SHP77 treated with DMSO at 0.1 percent for 48 hours (cell line): ENCODE measurements at places on chromosomes 7 and 10.

- DNase-seq, result peak; percentile 55
These were observed 63.2 kb upstream of the TOMM7 start for GRCh38 chr7:22885797-22886261.

- DNase-seq, result no peak
These were observed 16.8 kb downstream of the MACC1 start for GRCh38 chr7:20200361-20200760.

DNA sequence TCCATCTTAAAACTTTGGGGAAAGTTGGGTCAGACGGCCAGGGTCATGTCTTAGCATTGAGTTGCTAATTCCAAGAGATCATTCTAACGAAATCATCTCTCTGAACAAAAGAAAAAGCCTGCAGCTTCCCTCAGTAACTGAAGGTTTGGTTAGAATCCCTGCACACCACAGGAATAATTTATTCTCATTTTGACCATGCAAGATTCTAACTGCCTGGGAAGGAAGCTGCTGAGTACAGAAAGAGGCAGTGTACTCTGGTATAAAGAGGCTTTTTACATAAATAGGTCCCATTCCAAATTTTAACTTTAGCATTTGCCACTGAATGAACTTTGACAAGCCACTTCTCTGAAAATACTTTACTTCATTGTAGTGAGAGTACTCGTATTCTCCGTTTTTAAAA lies 76.9 kb upstream of the RSBN1L start:
- no peak for DNase-seq

DNA sequence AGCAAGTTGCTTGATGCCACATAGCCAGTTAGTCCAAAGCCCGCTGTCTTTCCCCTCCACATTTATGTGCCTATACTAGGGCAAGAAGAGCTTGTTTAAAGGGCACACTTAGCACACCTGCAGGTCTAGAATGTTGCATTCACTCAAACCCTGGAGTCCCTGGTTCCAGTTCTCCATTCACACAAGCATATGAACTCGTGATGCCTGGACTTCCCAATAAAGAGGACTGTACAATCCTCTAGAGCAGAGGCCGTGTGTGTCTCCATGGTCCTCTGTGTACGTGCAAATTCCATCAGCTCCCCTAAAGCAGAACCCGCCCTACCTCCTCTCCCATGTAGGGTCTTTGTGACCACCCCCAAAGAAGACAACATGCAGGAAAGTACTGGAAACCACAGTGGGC lies 3.0 kb upstream of the SH3PXD2A start:
- no peak for DNase-seq

- DNase-seq, result no peak
These were observed 212.7 kb upstream of the ZNF804B start for GRCh38 chr7:88546808-88547207.

GRCh38 chr7:2411815-2412586 lies 8.6 kb downstream of the CHST12 start:
- DNase-seq, result no peak

GRCh38 chr7:101859411-101860106 lies 42.1 kb downstream of the CUX1 start:
- DNase-seq, result no peak

DNA sequence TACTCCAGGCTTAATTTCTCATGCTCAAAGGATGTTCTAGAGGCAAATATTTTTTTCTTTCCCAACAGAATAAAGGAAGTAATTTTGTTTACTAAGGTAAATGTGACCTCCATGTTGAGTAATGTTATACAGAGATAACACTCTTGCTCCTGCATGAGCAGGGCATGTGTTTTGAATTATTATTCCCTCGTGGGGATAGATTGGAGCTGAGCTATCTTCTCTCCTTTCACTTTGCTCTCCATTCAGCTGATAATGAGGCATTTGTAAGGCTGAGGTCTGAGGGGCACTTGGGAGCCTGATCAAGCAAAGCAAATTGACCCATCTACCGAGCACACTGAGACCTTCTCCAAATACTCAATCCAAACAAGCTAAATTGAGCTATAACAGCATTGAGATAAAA lies 50.7 kb upstream of the GHITM start:
- DNase-seq, result no peak

DNA sequence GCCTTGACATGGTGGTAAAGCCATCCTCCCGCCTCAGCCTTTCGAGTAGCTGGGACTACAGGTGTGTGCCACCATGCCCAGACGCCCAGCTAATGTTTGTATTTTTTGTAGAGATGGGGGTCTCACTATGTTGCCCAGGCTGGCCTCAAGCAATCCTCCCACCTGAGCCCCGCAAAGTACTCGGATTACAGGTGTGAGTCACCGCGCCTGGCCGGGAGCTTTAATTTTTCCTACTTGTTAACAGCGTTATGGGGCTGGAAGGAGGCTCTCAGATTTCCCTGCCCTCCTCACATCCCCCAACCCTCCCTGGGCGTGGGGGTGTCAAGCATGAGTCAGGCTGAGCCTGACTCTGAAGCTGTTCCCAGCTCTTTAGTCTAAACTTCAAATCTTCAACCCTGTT lies 8.3 kb downstream of the ALKBH4 start:
- DNase-seq, result no peak

DNA sequence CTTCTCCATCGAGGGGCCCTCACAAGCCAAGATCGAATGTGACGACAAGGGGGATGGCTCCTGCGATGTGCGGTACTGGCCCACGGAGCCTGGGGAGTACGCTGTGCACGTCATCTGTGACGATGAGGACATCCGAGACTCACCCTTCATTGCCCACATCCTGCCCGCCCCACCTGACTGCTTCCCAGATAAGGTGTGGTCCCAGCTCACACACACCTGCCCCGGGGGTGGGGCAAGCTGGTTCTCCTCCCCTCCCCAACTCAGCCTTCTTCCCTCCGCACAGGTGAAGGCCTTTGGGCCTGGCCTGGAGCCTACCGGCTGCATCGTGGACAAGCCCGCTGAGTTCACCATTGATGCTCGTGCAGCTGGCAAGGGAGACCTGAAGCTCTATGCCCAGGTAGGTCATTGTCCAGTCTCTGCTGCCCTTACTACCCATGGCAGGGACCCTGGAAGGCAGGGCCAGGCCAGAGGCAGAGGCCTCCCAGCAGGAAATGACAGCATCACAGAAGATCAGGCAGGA lies 11.0 kb downstream of the FLNC start:
- DNase-seq, result no peak

DNA sequence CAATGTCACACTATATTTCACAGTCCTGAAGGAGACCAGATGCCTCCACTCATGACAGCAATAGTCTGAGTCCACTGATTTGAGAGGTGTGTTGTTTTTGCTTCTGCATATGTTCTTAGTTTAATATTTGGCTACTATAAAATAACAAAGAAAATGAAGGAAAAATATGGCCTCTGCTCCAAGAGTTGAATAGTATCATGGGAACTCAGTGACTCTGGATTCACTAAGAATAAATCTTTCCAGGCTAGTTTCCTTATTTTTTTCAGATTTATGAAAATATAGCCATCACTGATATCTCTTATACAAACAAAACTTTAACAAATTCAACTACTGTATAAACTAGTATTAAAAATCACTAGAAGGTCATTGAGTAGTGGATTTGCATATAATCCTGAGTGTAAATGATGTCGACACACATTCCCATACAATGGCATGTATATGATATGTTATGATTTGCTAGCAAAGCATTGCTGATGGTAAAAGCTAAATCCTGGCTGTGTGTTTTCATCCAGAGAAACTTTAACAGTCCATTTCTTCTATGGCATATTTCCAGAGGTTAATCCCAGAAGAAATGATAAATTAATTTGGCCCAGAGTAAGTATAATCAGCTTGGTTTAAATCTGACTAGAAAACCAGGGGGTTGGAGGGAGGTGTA lies 66.0 kb upstream of the VIPR2 start:
- no peak for DNase-seq
